ENCODE measurements at places on chromosomes 3 and 15. TPM values are rescaled to one million over a fixed set of nuclear protein-coding genes. Genes with fewer than 3 reads are reported as not detected.

DNA sequence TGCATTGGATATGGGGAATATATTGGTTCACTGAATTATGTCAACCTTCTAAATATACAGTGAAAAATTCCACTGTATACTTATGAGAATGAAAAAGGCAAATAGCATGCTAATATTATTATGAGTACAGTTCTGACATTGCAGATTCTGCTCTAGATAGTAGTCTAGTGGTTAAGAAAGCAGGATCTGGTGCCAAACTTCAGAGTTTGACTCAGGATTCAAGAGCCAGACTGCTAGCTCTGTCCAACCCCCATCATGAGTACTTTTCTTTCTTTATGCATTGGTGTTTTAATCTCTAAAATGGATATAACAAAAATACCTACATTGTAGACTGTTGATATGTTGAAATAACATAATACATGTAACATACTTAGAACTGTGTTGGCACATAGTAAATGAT is 57.3 kb upstream of the PLSCR4 start:
- no peak overlapping the region for H3K27ac ChIP-seq
- no peak overlapping the region for H3K4me3 ChIP-seq
- H3K36me3 ChIP-seq, result no peaks in the 10 kb centered on the region
- H3K4me1 ChIP-seq, result no peaks in the 10 kb centered on the region

GRCh38 chr3:114974387-114974786 is 172.7 kb downstream of the ZBTB20 start:
- no peak overlapping the region for H3K27ac ChIP-seq
- no peaks in the 10 kb centered on the region for H3K36me3 ChIP-seq

Gene SLC9C1
- not detected for total RNA-seq

- H3K27me3 ChIP-seq, result no peaks in the 10 kb centered on the region
- peaks cover 56% of the 10 kb centered on the region for H3K36me3 ChIP-seq
- no peak overlapping the region for H3K27ac ChIP-seq
- no peak for DNase-seq
- peaks cover 3% of the 10 kb centered on the region for H3K4me1 ChIP-seq
- H3K4me3 ChIP-seq, result no peak overlapping the region
Measured at GRCh38 chr3:194450341-194450740, 36.5 kb downstream of the ATP13A3 start.

GRCh38 chr3:146375219-146375618 is 94.1 kb downstream of the PLSCR2 start:
- no peak overlapping the region for H3K4me3 ChIP-seq
- no peaks in the 10 kb centered on the region for H3K4me1 ChIP-seq
- no peaks in the 10 kb centered on the region for H3K27me3 ChIP-seq
- H3K36me3 ChIP-seq, result no peaks in the 10 kb centered on the region
- H3K27ac ChIP-seq, result no peak overlapping the region
- DNase-seq, result no peak

All from activated CD4-positive, alpha-beta memory T cell treated with anti-CD3 and anti-CD28 coated beads, Interleukin-2, amount 10 ng/mL, durations not matched to agents 7 days and 5 days (primary cell).